ENCODE measurements at places on chromosomes 6 and 20. TPM values are rescaled to one million over a fixed set of nuclear protein-coding genes. Genes with fewer than 3 reads are reported as not detected.

FAM217A gene
- total RNA-seq, result not detected

CDH22 gene
- not detected for total RNA-seq

NKAIN2 gene
- not detected for total RNA-seq

ENPP3 gene
- total RNA-seq, result 0.58 TPM

CLPSL1 gene
- total RNA-seq, result not detected

SLC17A9 gene
- 8.5 TPM for total RNA-seq

GRCh38 chr6:52098721-52099120 is 11.3 kb upstream of the PKHD1 start:
- DNase-seq, result no peak
- H3K4me1 ChIP-seq, result no peaks in the 10 kb centered on the region
- H3K36me3 ChIP-seq, result no peaks in the 10 kb centered on the region
- no peak overlapping the region for H3K4me3 ChIP-seq
- H3K27ac ChIP-seq, result no peak overlapping the region
- peaks cover 21% of the 10 kb centered on the region for H3K27me3 ChIP-seq

All from T-cell (primary cell).